Activated gamma-delta T cell treated with Interleukin-2 at 50 U/mL for 16 hours (primary cell): ENCODE measurements at places on chromosomes 1 and 21.
A peak's percentile ranks its signal among the peaks of the same experiment; 100 is the strongest.

DNA sequence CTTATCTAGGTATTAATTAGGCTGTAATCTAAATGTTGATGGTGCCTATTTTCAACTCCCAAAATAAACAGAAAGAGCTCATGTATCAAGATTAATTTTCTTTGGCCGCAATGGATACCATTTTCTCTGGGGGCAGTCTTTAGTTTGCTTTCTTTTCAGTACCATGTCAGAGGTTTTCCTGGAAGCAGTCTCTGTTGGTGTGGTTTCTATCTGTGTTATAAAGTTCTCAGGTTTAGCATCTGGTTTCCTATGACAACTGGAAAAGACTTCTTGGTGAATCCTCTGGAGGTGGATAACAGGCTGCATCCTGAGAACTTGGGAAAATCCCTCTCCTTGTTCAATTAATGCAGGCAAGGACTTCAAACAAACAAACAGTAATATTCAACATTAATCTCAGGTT lies 38.7 kb upstream of the BATF3 start:
- no peak for DNase-seq

GRCh38 chr1:230674581-230674980 lies 32.3 kb downstream of the COG2 start:
- DNase-seq = no peak

- no peak for DNase-seq
These were observed 2.8 kb downstream of the ANKRD34A start for GRCh38 chr1:145961425-145962156.

DNA sequence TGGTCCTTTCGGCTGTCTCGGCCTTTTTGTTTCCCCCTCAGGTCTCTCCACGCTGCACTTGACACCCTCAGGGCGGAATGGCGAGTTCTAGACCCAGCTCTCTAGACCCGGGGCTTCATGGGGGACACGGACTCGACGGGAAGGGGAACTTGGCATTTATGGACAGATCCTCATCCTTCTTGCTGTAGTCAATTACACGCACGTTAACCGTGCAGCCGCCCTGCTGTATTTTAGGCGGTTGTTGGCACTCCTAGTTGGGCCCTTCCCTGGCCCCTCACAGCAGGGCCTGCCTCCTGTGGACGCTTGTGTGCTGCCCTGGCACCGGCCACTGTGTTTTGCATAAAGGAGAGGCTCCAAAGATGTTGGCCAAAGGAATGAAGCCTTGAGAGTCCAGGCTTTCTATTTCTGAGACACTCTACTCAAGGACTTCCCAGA lies 558 bp upstream of the BTG3 start:
- no peak for DNase-seq

GRCh38 chr1:190949939-190950338 lies 472.3 kb upstream of the BRINP3 start:
- DNase-seq = no peak

- no peak for DNase-seq
These were observed 69.0 kb downstream of the CD34 start for GRCh38 chr1:207841901-207842300.

- no peak for DNase-seq
These were observed 110.5 kb downstream of the COLGALT2 start for GRCh38 chr1:183926983-183927382.

DNA sequence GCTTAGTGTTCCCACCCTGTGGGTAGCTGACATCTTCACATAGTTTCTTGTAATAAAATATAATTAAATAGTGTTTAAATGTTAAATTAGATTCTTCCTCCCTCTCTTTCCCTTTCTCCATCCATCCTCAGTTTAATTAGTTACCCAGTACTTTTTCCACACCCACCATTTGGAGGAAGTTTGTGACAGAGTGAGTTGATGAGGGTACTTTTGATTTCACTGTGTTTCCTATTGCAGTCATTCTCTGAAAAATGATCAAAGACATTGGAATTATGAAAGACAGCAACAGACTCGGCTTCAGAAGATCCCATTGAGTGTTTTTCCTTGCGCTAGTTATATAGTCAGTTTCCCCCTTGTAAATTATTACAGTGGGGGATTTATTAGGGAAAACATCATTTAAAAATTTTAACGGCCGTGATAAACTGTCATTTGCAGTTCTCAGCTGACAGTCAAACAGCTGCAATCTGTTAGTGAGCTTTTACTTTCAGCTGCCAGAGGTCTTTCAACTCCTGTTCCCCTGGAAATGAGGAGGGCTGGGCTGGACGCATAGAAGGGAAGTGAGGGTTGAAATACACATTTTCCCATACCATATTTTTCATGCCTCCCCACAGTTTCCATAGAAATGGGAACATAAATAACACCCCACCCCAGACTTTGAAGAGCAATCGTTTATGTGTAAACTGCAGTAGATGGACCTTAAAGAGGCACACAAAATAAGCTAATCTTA lies 61.3 kb upstream of the CACYBP start:
- DNase-seq = no peak

DNA sequence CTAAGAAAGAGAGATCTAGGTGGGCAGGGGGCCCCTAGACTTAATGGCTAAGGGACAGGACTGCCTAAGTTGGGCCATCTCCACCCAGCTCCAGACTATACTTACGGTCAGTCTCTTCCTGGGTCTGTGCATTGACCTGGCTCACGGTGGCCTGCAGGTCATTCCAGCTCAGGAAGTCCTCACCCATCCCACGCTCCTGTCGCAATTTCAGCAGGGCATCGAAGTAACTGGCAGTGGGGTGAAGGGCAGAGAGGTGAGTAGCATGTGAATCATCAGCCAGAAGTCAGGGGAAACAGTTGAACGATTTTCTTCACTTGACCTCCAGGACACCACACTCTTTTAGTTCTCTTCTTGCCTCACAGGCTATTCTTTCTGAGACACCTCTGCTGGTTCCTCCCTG lies 20.5 kb downstream of the IQGAP3 start:
- no peak for DNase-seq

DNA sequence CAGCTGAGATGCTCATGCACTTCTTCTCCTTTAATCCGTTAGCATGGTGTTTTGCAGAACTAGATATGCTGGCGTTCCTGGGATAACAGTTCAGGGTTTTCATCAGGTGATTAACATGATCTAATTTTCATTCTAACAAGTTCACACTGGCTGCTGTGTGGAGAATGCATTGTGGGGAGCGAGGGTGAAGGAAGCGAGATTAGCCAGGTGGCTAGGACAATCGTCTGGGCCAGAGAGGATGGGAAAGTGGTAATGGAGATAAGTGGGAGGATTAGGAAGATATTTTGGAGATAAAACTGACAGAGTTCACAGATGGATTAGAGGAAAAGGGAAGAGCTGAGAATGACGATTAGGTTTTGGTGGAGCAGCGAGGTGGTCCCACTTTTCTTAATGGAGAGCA lies 138.1 kb upstream of the MAGI3 start:
- no peak for DNase-seq

GRCh38 chr1:176853503-176853902 lies 311.0 kb downstream of the ASTN1 start:
- DNase-seq = no peak

GRCh38 chr1:111621050-111621449 lies 1.5 kb downstream of the RAP1A start:
- no peak for DNase-seq

GRCh38 chr1:216793973-216794372 lies 70.7 kb upstream of the ESRRG start:
- DNase-seq = no peak

GRCh38 chr1:212035835-212036605 lies 472 bp downstream of the DTL start:
- no peak for DNase-seq

DNA sequence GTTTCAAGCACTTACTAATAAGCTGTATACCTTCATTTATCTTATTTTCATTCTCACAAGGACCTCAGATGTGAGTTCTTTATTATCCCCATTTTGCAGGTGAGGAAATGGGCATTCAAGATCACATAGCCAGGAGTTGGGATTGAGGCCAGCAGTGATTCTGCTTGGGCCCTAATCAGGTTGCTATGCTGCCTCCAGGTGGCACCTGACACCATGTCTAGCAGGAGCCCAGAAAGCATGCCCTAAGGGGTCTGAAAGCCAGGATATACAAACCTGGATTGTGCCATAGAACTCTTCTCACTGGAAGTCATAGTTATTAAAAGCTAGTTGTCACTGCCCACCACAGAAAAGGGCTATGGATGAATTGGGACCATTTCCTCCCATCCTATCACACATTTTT lies 61.1 kb downstream of the FYB2 start:
- DNase-seq = no peak

DNA sequence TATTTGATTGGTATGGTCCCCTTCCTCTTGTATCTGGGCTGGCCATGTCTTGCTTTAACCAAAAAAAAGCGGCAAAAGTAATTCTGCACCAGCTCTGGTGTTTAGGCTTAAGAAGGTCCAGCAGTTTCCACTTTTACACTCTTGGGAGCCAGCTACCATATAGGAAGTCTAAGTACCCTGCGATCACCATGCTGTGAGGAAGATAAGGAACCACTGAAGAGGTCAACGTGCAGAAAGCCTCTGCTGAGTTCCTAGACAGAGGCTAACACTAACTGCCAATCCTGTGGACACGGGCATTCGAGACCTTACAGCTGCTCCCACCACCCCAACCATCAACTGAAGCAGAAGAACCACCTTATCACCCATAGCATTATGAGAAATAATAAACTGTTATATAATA lies 331.4 kb downstream of the VAV3 start:
- DNase-seq = no peak

DNA sequence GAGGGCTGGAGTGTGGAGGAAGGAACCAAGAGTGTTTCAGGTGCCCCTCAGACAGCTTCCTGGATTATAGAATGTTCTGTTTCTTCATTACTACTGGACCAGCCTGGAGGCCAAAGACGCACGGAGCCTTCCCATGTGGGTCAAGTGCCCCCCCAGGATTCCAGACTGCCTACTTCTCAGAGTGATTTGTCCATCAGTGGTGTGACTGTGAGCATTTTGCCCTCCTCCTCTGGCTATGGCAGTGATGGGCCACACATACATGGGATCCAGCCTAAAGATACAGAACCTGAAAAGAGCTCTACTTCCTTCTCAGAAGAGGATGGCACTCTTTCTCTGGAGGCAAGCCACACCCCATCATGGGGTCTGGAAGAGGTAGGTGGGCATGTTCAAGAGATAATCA lies 64.9 kb downstream of the MACF1 start:
- no peak for DNase-seq

- DNase-seq = no peak
These were observed 155.8 kb upstream of the DNAH14 start for GRCh38 chr1:224773646-224774045.

DNA sequence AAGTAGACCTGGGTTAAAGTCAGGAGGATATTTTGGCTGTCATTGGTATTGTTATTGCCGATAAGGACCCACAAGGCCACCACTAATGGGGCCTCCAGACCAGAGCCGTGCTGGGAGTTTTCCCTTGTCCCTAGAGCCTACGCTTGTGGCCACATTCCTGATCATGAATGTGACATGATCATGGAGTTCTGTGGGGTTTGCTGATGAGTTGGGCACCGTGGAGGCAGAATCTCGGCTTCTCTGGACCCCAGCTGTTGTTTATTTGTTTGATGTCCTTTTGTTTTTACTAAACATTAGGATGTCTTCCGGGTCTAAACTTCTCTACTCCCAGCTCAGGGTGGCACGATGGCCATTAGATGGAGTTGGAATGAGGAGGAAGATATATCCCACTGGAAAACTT lies 74.9 kb upstream of the TMPRSS2 start:
- no peak for DNase-seq

- DNase-seq = no peak
These were observed 12.3 kb upstream of the ADAM30 start for GRCh38 chr1:119908661-119909060.

GRCh38 chr1:119651133-119651532 lies 3.1 kb upstream of the ZNF697 start:
- no peak for DNase-seq

DNA sequence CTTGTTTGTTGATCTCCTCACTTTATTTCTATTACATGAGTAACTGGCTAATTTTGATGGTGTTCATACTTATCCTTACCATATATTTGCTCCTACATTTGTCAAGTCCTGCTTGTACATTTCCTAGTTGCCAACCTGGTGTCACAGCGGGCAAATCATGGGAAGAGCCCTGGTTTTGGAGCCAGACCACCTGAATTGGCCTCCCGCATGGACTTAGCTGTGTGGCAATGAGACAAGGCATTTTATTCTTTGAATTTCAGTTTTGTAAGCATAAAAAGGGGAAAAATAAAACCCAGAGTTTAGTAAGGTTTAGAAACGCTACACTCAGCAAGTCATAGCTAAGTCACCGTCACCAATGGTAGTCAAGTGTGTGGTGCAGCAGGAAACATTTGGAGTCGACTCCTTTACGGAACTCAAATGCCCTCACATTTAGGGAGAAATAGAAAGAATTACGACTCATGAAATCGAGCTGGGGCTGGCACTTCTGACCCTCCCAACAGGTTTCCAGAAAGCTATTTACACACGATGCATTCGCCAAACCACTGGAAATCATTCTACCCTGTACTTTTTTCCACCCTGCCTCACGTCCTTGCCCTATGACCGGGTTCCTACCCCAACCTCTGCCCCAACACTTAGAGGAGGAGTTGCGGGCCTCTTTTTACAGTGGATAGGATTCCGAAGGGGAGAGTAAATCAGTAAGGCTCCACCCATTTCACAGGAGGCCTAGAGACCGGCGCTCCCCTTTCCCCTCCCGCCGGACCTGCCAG lies 492 bp upstream of the PGM1 start:
- no peak for DNase-seq

DNA sequence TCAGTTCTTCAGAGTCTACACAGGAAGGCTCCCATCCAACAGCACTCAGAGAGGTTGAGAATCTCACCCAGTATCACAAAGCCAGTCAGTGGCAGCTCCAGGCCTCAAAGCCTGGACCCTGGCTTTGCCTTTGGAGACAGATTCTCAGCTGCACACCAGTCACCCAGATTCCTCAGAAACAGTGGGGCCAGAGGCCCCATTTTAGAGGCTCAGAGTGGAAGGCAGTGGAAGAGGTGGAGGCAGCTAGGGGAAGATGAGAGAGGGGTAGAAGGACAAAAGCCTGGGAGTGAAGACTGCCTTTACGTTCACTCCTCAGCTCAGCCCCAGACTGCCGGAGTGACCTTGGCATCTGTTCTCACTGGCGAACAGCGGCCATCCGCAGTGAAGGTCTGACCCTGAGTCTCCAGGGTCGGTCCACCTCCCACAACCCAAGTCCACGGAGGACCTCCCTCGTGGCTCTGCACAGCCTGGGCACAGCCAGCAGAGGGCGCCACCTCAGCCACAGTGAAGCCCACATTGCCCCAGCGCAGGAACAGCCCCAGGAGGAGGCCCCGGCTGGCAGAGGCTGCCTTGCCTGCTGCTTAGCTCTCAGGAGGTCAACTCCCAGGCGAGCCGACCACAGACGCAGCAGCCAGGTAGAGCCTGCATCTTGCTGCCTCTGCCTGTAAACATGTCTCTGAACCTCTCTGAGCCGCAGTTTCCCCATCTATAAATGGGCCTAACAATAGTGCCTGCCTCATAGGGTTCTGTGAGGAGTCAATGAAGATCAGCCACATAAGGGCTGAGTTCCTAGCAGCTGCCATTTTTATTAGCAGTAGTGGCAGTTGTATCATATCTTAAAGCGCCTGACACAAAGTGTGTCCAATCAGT lies 5.9 kb upstream of the FNDC5 start:
- DNase-seq = peak; percentile 59
